ENCODE measurements at places on chromosomes 2 and 18.

DNA sequence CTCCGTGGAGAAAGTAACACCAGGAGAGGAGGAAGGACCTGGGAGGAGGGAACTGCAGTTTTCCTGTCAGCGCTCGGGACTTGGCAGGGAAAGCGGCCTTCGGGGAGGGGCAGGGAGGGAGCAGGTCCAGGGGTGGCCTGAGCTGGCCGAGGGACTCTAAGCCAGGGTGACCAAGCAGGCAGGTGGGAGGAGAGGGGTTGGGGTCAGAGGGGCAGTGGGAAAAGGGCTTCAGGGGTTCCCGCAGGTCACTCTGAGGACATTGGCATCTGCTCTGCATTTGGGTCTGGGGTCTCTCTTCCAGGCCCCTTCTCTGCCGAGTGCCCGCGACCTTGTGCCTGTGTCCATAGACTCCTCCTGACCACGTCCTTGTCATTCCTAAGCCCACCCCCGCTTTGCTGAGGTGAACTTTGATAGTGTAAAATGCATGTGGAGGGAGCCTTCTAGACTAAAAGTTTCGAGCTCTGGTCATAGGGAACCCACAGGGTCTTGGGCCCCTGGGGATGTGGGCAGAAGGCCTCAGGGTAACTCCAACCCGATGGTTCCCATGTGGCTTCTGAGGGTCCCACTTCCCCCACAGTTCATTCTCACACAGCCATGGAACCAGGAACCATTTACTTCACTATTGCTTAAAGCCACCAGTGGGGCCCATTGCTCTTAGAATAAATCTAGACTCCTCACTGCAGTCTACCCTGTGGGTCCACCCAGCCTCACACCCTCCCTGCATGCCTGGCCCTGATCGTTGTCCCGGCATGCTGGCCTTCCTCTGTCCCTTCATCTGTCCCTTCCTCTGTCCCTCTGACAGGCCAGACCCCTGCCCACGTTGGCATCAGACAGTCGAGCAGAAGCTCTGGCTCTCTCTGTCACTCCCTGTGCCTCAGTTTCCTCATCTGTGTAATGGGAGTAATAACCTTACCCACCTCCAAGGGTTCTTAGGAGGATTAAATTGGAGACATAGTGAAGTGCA, 229.2 kb downstream of the SEPTIN10 start:
- no peak for DNase-seq

DNA sequence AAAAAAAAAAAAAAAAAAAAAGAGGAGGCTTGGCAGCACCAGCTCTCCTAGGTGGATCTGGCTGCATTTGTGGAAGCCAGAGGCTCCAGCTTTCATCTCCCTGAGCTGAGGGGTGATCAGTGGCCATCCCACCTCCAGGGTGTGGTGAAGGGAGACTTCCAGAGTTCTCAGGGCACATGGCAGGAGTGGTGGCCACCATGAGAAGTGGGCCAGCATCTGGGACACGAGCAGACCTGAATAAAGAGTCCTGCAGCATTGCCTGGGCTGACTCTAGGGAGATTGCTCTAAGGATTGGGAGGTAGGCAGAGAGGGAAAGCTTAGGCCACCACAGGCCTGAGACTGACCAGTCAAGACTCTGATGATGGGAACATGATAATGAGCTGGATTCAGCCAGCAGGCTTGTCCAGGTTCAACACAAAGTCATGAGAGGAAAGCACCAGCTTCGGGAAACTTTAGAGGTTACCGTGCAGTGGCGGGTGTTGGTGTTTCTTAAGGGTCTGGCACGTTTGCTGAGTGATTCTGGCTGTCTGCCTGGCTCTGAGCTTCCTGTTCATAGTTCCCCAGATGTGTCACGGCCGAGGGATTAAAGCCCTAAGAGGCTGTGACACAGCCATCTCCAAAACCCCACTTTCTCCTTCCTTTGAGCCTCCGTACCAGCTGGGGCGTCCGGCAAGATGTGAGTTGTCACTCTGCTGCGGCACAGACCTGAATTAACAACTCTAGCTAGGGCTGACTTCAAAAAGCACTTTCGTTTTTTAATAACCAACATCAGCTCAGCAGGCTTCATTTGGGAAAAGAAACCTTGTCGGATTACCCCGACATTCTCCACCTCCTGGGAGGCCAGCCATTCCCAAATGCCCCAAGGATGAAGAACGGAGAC, 38.3 kb upstream of the IL1R1 start:
- DNase-seq: no peak

- DNase-seq: no peak
These were observed 27.8 kb downstream of the DNMT3A start for GRCh38 chr2:25313711-25314513.

DNA sequence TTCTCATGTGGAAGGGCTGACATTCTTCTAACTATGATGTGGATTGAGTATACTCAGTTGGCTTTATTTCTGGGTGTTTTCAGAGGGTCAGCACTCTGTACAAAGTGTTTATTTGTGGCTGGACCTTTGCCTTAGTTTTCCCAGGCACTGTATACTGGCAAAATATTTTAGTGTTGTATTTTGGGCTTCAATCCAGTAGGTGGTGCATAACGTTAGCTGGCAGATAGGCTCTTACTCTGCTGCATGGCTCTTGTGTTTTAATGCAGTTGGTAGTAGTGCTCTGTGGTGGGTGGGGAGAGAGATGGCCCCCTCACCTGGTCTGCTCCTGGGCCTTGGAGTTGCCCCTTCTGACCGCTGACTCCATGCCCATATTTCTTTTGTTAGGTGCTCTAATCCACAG, 75.6 kb upstream of the REG3A start:
- DNase-seq: no peak

GRCh38 chr2:134558208-134558830, 160.5 kb downstream of the TMEM163 start:
- DNase-seq: no peak

DNA sequence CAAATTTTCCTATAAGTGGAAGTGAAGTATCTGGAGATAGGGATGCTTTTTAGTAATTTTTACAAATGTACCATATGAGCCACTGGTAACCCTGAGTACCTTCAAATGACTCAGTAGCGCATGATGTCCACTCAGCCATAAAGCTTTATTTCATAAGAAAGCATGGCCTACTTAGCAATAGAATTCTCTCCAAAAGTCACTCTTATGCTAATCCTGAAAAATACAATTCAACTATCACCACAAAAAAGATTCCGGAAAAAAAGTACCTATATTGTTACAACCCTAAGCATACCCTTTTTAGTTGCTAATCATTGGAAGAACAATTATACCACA, 732.2 kb downstream of the SOCS6 start:
- no peak for DNase-seq

DNA sequence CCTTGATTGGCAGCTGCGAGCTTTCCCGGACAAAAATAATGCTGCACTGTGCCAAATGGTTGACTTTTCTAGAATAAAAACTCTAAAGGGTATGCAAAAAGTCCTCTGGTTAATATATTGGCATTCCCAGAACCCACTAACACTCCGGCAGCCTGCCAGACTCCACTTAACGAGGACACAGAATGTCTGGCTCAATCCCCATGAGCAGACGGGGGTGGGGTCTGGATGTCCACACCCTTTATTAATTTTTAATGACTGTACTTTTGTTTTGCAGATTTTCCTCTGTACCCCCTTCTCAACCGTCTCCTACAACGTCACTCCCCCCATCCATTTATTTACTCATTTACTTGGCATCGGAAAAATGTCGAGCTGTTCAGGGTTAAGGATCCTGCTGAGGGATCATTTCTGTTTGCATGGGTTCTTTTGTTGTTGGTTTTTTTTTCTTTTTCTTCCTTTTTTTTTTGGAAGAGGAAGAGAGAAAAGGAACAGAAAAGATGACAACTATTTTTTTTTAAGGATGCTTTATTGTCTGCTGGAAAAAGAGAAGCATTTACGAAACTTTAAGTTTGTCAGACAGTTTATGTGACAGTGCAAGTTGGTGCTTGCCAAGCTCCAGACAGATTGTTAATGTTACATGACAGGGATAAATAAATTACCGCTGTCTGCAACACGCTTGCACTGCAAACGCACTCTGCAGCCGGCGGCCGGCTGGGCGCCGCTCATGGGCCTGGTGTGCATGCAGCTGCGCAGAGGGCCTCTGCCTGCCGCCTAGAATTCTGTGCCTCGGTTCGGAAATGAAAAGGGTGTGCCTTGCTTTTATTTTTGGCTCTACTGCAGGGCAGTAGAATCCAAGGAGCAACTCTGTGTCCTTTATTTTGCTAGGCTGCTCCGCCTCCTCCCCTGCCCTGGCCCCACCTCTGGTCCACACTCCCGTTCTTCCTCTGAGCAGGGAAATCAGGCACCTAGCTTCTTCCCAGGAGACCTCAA, 3.6 kb downstream of the LDLRAD4 start:
- DNase-seq: peak; percentile 86

- no peak for DNase-seq
These were observed 966 bp downstream of the ADCY3 start for GRCh38 chr2:24919037-24919505.

GRCh38 chr18:30970196-30970816, 72.2 kb downstream of the DSC3 start:
- peak; percentile 62 for DNase-seq

- no peak for DNase-seq
These were observed 34.1 kb downstream of the LANCL1 start for GRCh38 chr2:210442457-210442856.

DNA sequence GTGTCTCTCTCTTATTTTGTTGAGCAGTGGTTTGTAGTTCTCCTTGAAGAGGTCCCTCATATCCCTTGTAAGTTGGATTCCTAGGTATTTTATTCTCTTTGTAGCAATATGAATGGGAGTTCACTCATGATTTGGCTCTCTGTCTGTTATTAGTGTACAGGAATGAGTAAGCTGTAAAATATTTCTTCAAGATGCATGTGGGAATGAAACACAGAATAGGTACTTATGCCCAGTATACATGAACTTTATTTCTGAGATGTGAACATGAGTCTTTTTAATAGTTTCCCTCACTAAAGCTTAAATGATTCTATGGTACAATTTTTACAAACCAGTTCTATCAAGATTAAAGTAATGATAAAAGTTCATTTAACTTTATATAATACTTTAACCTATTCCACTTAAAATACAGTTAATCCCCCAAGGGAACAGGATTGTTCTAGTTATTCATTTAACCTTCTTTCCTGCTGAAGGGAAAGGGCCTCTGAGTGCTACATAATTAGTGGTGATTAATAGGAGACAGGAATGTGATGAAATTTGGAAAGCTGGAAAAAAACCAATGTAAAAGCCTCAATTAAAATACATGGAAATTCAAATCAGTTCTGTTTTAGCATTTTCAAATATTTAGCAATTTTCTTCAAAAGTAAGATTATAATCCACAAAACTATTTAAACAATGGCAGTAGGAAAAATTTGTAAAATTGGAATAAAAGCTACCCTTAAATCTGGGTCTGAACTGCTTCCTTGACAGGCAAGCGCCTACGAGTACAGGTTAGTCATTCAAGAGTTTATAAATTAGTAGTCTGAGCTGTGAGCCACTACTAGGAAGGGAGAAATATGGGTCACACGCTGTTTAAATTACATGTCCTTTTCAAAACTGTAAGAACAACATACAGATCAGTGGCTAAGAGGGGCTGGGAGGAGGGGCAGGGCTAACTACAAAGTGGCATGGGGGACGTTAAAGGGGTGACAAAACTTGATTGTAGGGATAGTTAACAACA, 28.9 kb downstream of the SPIRE1 start:
- DNase-seq: no peak

GRCh38 chr2:112644933-112645309, 818 bp upstream of the SLC20A1 start:
- no peak for DNase-seq

- DNase-seq: no peak
These were observed 18.7 kb upstream of the CCBE1 start for GRCh38 chr18:59715966-59716369.

- DNase-seq: no peak
These were observed 158.7 kb upstream of the CCDC150 start for GRCh38 chr2:196480653-196481323.

DNA sequence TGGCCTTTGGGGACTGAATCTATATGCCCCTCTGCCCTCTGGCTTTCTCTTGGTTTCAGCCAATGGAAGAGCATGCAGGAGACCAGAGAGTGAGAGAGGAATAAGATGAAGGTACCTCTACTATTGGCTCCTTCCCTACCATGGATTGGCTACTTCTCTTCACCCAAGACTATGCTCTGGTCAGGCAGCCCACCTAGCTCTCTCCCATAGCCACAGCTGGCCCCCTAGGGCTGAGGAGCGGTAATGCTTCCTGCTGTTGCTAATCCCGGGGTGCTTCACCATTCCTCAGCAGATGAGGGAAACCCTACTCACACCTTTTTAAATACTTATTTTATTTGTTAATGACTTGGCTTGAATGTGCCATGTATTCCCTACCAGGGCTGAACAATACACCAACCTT, 142.4 kb downstream of the MREG start:
- DNase-seq: no peak

- no peak for DNase-seq
These were observed 583.7 kb upstream of the HNMT start for GRCh38 chr2:137380610-137381009.

GRCh38 chr2:67650291-67651133, 253.4 kb downstream of the ETAA1 start:
- peak; percentile 73 for DNase-seq

DNA sequence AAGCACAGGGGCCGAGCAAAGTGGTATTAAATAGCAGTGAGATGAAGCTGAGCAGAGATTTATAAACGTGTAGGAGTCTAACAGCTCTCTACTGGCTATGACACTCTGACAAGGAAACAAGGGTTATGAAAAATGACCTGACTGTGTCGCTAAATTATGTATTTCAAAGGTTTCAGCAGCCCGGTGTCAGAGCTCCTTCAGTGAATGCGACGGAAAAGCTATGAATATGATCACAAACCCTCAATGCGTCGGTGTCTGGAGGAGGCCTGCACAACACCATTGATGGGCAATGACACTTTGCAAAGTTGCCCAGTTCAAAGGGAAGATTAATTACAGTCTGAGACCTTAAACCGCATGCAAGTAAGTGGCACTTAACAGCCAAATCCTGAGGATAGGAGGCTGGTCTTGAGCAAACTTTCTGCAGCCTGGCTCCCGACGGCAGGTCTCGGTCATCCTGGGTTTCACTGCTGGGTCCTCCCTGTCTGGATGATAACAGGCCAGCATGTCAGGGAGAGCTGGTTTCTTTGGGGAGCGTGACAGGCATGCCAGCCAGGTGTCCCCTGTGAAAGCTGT, 615.1 kb upstream of the SALL3 start:
- DNase-seq: no peak

- no peak for DNase-seq
These were observed 21.2 kb downstream of the CNTNAP5 start for GRCh38 chr2:124046332-124046731.
